Esophagus squamous epithelium (tissue), 5 donors: ENCODE measurements at places on chromosomes 16 and 17. TPM values are rescaled to one million over a fixed set of nuclear protein-coding genes. Genes with fewer than 3 reads are reported as not detected.

TNS4 gene
- total RNA-seq, result 34.6 TPM

KDM6B gene
- 7.1 TPM for total RNA-seq

CCL15 gene
- not detected for total RNA-seq

ASPA gene
- total RNA-seq, result 0.23 TPM

ABCA10 gene
- 2.5 TPM for total RNA-seq

TEX14 gene
- total RNA-seq, result not detected

NPW gene
- not detected for total RNA-seq

KRTAP3-1 gene
- total RNA-seq, result not detected

C17orf107 gene
- total RNA-seq, result 2.7 TPM
